ENCODE measurements at places on chromosomes 11 and 22. TPM values are rescaled to one million over a fixed set of nuclear protein-coding genes. Genes with fewer than 3 reads are reported as not detected.

Gene SPON1
- not detected for polyA plus RNA-seq

Gene ZNF70
- polyA plus RNA-seq, result 1.4 TPM

Gene APOA5
- polyA plus RNA-seq, result not detected

DNA sequence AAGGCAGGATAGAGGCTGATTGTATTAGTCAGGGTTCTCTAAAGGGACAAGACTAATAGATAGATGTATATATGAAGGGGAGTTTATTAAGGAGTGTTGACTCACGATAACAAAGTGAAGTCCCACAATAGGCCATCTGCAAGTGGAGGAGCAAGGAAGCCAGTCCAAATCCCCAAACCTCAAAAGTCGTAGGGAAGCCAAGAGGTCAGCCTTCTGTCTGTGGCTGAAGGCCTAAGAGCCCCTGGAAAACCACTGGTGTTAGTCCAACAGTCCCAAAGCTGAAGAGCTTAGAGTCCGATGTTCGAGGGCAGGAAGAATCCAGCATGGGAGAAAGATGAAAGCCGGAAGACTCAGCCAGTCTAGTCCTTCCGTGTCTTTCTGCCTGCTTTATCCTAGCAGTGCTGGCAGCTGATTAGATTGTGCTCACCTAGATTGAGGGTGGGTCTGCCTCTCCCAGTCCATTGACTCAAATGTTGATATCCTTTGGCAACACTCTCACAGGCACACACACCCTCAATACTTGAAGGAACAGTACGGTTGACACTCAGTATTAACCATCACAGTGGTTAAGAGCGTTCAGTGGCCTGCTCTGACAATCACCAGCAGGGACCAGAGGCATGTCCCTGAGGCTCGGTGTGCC is 135.6 kb downstream of the CSNK2A3 start:
- no peak for DNase-seq

DNA sequence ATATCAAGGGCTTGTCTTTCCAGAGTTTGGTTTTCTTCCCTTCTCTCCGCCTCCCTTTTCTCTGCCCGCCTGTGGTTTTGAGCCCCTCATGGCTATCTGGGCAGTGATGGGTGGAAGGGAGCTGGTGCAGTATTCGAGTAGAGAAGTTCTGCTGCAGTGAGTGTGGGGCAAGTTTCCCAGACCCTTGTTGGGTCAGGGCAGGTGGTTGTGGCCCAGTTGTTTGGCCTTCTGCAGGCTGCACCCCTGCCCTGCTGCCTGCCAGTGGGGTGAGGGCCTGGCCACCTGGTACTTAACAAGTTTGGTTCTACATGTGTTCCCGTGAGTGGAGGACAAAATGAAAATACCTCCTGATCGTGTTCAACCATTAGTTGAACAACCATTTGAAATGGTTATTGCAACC is 65.2 kb downstream of the PTPRJ start:
- DNase-seq, result no peak

- DNase-seq, result no peak
Observed at GRCh38 chr11:128904656-128905344, 13.6 kb downstream of the KCNJ5 start.

DNA sequence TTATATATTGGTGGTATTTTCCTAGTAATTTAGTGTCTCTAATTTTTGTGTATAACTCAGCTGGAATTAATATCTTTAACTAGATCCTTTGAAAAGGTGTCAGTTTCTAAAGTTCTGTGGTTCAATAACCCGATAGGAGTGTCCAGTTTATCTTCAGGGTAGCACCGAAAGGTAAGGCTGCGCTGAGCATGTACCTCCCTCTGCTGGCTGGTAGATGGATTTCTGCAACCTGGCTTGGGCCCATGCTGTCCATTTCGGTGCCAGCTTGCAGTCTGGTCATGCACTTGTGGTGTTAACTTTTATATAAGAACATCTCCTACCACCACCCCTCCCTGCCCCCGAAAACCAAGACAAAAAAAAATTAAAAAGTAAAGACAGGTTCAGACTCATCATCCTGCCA is 24.7 kb downstream of the EXT2 start:
- DNase-seq, result no peak

All from BJ (cell line).